ENCODE measurements at places on chromosomes 5 and 9.

DNA sequence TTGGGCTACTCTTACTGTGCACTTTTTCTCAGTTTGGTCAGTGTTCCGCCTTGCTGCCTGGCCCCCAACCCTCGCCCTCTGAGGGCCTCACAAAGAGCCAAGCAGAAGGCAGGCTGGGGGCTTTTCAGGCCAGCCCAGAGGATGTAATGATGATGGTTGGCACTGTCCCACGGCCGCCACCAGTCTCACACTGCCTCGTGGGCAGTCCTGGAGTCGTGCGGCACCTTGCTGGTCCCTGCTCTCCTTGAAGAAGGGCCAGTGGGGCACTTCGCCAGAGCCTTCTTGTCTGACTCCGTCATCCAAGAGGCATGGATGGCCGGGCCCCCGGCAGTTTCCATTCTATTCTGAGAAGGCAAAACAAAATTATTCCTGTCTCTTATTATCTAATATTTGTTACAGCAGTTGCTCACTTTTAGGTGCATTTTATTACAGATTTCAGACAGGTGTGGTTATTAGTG, 21.0 kb downstream of the TENT4A start:
- no peak for DNase-seq

- no peak for DNase-seq
These were observed 253.8 kb downstream of the BNC2 start for GRCh38 chr9:16616686-16617085.

- DNase-seq, result peak; percentile 37
These were observed 599 bp upstream of the MOCS2 start for GRCh38 chr5:53110156-53110555.

DNA sequence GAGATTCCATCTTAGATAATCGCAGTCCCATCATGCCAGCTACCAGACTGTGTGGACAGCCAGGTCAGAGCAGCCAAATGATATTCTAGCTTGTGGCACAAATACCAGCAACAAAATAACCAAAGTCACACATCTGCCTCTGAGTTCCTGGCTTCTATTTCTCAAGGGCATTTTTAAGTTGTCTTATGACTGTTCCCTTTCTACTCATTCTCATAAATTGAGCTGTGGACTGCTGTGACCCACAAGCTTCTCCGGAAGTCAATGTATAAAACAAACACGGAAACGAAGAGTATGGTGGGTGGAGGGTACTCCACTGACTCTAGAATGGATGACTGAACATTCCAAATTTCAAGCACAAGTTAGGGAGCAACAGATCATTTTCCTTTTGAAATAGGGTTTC, 43.9 kb downstream of the PDCD1LG2 start:
- no peak for DNase-seq

- DNase-seq, result no peak
These were observed 59.7 kb downstream of the GNA14 start for GRCh38 chr9:77588271-77588937.

DNA sequence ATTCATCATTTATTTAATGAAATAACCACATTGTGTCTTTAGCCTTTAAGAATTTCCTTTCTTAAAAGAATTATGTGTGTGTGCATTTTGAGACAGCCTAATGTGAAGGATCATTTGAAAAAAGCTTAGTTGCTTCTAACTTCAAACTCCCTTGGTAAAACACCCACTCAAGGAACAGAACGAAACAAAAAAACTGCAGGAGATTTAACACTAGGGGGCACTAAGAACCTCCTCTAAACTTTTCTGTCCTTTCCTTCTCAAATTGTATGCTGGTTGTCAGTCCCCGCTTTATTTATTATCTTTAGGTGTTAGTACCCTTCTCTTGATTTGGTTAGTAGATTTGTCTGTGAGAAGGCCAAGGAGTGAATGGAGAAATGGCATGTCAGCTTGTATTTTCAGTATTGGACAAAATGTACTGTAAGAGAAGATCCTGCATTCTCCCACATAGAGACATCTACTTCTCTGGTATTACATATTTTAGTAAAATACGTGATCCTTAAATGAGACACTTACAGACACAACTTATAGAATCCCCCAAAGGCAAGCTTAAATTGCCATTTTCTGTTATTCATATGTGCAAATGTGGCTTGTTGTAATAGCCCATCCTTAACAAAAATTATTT, 229.7 kb downstream of the MRPS30 start:
- no peak for DNase-seq

GRCh38 chr9:88106492-88106891, 31.8 kb downstream of the SPATA31C2 start:
- DNase-seq, result no peak

- no peak for DNase-seq
These were observed 64.0 kb downstream of the RNF130 start for GRCh38 chr5:180007582-180007981.

GRCh38 chr9:20558566-20559016, 63.7 kb downstream of the MLLT3 start:
- DNase-seq, result no peak

DNA sequence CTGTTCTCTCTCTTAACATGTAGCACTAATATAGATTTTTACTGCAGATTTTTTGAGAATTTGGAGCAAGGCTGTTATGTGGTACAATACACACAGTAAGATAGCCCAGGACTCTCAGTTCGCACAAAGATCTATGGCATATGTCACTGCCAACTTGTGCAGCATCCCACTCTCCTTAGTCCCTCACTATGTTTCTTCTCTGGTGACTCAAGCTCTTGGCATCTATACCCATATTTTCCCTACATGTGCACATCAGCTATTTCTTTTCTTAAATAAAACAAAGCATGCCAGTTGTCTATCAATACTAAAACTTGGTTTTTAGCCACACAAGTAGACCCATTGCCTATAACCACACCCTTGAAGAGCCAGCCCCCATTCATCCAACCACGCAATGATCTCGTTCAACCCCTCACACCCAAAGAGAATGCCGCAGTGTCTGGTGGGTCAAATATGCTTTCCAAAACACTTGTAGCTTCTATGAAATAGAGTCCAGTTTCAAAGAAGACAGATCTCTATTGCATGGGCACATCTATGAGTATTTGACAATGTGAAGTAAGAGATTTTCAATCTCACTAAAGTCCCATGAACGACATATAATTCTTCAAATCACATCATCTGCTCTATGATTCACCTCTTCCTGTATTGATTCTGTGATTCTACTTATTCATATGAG, 18.2 kb upstream of the IL7R start:
- DNase-seq, result no peak

- DNase-seq, result no peak
These were observed 46.0 kb downstream of the ENTREP1 start for GRCh38 chr9:69371001-69371400.

DNA sequence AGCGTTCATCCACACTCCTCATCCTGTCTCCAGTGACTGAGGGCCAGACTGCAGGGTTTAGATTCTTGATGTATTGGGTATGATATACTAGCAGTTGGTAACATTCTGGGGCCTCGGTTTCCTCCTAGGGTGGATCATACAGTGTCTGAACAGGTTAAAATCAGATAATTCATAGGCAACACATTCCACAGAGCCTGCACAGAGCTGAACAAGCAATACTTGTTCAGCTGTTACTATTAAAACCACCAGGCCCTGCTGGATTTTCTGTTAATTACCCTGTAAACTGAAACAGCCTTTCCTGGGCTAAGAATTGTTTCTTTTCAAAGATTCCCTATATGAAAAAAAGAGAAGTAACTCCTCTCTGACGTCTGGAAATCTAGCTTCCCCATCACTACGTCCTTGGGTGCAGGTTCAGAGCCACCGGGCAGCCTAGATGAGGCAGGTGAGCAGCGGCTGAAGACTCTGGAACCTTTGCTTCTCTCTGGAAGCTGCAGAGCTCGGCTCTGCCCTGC, 1313.5 kb upstream of the WWC1 start:
- no peak for DNase-seq

DNA sequence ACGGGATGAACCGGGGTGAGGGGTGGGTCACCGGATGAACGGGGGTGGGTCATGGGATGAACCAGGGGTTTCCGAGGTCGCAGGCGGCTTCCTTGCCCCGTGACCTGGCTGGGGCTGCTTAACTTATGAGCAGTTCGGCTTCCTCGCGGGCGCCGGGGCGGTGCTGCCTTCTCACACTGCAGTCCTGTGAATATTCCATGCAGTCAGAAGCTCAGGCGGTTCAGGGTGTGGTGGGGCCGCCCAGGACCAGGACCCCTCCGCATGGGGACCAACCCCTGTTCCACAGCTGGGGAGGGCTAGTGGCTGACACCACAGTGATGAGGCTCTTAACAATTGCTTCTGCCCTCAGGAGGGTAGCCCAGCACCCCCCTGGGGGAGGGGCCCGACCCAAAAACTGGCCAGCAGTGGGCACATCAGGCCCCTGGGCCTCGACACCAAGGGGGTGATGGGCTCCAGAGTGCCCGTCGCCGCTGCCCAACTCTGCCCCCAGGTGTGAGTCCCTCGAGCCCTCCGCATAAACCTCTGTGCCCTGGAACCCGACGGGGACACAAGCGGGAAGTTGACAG, 30.9 kb upstream of the SLC9A3 start:
- DNase-seq, result no peak

DNA sequence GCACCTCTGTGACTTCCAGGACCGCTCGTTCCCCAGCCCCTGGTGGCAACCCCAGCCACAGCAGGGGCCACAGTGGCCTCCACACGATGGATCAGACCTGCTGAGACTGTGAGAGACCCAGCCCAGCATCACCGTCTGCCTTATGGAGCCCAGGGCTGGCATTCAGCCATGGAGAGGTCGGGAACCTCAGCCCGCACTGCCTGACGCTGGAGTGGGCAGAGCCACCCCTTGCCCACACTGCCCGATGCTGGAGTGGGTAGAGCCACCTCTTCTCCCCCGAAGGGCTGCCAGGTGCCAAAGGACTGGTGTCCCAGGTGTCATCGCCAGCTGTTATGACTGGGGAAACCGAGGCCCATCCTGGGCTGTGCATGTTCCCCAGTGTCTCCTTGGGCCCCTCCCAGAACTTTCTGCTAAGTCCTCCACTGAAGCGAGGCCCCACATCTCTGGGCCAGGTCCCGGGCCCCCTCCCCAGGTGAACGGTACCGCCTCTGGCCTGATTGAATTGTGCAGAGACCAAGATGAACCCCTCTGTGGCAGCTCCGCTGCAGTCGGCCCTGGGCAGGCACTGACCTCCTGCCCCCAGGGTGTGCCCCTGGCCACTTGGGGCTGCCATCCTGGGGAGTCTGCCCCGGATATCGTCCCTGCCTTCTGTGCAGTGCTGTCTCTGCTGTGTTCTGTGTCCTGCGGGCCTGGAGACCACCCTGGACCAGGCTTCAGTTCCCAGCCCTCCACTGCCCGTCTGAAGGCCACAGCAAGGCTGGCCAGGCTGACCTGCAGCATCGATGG, 137.1 kb downstream of the ADAMTS2 start:
- DNase-seq, result peak; percentile 24

DNA sequence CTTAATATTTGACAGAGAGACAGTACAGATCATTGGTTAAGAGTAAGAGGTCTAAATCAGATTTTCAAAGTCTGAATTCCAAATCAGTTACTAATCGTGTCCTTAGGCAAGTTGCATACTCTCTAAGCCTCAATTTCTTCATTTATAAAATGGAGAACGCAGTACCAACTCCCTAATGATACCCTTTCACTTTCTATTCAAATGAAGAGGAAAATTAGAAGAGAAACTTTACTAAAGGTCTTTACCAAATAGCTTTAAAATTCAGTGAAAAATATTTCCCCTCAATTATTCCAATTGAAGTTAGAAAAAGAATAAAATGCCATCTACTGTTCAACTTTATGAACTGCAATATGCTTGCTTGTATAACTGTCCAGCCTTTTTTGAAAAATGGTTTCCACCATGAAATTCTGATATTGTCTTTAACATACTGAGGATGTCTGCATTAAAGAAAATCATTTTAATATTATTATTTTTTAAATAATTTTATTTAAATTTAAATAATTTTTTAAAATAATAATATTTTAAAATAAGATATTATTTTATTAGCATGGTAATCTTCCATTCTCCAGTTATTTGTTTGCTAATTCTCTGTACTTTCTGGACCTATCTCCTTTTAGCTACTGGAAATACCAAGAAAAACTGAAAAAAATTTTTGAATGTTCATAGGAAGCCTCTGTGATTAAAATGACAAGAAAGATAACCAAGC, 36.0 kb downstream of the POC5 start:
- no peak for DNase-seq
